Occipital lobe (tissue), 3 donors: ENCODE measurements at places on chromosomes 5 and 9.
A peak's percentile ranks its signal among the peaks of the same experiment; 100 is the strongest.

DNA sequence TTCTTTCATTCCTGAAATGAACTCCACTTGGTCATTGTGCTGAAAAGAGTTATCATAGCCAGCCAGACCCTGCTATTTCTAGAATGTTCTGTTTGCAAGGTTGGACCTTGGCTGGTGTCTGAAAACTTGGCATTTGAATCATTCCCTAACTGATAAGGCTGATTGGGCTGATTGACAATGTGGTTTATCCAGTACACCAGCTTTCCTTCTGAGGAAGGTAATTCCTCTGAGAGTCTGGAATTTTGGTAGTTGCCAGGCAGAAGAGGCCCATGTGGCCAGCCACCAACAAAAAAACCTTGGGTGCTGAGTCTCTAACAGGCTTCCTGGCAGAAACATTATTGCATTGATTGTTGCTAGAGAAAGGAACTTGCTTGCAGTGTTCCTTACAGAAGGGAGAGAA, 15.3 kb downstream of the SEC61B start:
- no peak for DNase-seq

GRCh38 chr9:128067645-128068385, at the start of gene SLC25A25:
TSS of gene SLC25A25 (plus strand) at chr9:128068232. CDS start at chr9:128068320, 88 bp downstream.
- DNase-seq = peak; percentile 100

GRCh38 chr5:116402235-116402634, 172.4 kb downstream of the SEMA6A start:
- DNase-seq = no peak

DNA sequence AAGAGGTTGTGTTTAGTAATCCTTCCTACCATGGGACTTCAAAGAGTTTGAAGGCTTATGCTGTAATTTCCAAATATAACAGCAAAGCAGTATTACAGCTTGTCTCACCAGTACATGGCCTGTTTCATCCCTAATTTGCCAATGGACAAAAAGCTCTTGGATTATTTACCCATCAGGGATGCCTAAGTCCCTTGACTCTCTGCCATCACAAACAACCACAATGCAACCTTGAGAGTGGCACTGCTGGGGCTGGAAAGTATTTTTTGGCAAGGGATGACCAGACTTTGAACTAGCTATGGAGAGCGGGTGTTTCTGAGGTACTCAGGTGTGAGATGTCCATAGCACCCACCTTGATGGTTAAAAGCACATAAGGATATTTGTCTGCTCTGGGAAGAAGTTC, 9.1 kb downstream of the MAMDC2 start:
- no peak for DNase-seq

DNA sequence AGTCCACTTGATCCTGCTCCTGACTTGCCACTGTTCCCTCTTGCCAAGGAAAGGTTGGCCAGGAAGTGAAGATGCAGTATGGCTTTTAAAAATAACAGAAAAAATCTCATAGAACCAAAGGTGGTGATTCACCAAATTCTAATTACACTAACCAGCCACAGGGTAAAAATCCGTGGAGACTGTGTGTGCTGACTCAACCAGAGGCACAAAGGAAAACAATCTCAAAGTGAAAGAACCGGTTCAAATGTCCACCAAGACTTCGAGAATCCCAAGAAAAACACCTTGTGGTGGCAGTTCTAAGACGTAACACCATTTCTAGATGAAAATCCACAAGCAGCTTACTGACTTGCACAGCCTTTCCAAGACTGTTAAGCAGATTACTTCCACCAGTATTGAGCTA, 279.1 kb downstream of the TLE1 start:
- DNase-seq = no peak

GRCh38 chr5:147481874-147482705, 27.8 kb downstream of the DPYSL3 start:
- DNase-seq = no peak

- no peak for DNase-seq
Observed at GRCh38 chr9:130728721-130729120, 35.1 kb downstream of the EXOSC2 start.

- peak; percentile 59 for DNase-seq
Observed at GRCh38 chr9:126399251-126399650, 72.6 kb downstream of the MVB12B start.

DNA sequence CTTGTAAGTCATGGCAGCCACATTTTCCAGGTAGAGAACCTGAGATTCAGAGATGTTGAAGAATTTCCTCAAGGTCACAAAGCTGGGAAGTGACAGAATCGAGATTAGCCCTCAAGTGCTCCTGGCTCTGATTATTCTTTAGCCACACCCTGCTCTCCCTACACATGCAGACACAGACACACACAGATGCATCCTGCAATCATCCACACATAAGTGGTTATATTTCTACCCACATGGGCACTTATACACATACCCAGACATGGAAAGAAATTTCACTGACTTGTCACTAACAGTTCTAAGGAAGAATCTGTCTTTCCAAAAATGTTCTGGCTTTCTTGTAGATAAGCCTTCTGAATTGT, 32.2 kb upstream of the GALNT10 start:
- DNase-seq = no peak

- DNase-seq = no peak
Observed at GRCh38 chr9:14480526-14480925, 166.6 kb upstream of the NFIB start.

- DNase-seq = no peak
Observed at GRCh38 chr9:88614359-88614758, 79.4 kb downstream of the NXNL2 start.
